ENCODE measurements at places on chromosomes 2 and 18.

- peak; percentile 58 for DNase-seq
Measured at GRCh38 chr18:13612196-13612997, 114.0 kb downstream of the FAM210A start.

- no peak for DNase-seq
Measured at GRCh38 chr2:145961846-145962245, 1441.9 kb upstream of the ZEB2 start.

DNA sequence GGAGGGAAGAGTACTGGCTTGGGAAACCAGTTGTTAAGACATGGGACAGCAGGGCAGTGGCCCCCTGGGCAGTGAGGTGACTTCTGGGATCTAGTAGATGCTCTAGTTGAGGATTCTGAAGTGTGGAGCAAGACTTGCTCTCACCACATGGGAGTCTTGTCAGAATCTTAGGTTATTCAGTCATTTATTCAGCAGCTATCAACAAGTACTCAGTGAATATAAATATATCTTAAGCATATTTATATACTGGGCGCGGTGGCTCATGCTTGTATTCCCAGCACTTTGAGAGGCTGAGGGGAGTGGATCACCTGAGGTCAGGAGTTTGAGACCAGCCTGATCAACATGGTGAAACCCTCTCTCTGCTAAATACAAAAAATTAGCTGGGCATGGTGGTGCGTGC, 20.0 kb downstream of the STON1 start:
- DNase-seq, result no peak

- DNase-seq, result no peak
Measured at GRCh38 chr2:105698820-105699219, 45.9 kb upstream of the NCK2 start.

- no peak for DNase-seq
Measured at GRCh38 chr2:241067501-241068135, 34.5 kb downstream of the MTERF4 start.

DNA sequence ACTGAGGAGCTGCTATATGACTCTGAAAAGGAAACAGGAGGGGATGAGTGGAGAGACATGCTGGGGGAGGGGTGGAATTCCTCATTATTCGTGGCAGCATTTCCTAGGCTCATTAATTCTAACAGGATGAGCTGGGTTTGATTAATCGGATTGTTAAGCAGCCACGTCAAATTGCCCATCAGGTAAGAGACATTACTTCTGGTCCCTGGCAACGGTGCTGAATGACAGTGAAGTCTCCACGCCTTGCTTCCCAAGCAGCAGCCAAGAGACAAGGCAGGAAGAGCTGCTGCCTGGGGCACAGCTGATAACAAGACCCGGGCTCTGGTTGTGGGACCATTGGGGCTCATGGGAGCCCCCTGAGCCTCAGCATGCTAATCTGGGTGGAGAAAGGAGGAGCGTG, 86.6 kb downstream of the MARCHF4 start:
- DNase-seq, result no peak

- no peak for DNase-seq
Measured at GRCh38 chr18:2144811-2145210, 426.5 kb downstream of the METTL4 start.

DNA sequence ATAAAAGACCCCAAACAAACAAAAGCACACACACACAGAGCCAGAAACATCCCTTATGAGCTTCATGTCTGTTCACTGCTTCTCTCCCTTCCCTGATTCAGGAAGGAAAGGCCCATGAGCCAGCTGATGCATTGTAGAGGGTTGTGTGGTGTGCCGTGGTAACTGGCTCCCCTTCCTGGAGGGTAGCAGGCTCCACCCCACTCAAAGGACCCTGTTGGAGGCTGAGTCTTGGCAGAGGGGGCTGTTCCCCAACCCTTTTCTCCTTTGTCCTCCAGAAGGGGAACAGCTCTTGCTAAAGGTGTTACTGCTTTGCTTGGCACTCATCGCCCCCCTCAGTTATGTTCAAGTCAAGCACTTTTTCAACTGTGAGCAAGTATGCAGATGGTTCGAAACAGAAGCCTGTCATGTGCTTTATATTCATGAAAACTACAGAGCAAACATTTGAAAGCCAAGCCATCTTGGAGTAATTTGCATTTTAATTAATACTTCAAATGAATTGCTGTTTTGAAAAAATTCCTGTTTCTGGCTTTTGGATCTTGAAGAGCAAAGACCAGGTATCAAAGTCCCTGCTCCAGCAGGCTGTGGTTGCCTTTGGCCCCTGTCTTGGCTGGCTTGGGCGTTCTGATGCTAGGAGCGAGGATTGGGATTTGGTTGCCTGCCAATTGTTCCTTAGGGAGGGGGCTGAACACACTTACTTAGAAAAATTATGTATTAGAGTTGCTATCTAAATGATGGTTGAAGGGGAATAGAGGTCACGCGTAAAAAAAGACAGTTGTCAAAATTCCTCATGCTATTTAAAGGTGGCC, 267.8 kb downstream of the TSN start:
- DNase-seq, result no peak

DNA sequence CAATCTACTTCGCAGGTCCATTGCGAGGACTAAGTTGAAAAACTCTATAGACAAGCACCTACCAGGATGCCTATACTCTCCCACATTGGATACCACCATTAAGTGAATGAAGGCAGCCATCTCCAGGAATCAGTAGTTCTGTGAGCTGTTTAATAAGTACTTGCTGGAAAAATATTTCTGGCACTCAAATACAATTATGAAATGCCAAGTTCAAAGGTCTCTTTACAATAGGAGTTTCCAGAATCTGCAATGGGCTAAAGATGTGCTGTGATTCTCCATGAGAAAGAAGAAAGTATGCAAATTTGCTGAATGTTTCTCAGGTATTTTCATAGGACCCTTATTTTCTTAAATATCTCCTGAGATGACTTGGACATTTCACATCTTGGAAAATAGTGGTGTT, 103.0 kb downstream of the AP1S3 start:
- no peak for DNase-seq
